ENCODE measurements at places on chromosomes 13 and 19.

DNA sequence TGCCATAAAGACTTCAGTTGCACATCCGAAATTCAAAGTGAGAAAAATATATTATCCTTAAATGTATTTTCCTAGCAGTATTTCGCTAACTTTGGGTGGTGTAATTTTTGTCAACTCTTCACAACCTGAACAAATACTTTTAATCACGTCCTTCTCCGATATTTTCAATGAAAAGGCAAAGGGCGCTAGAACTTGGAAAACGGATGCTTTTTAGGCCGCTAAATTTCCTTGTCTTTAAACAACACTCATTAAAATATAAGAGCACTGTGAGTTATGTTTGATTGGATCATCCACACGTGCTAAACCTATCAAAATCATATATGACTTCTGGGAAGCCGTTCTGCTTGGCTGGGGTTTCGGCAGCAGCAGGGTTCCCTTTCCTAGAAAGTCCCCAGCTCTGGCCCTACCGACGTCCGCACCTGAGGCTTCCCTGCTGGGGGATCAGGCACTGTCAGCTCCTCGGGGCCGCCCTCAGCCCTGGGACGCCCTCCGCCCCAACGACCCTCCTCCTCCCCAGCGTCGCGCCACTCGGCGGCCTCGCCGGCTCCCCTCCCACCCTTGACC, 462 bp upstream of the MPHOSPH8 start:
- no peak for DNase-seq

GRCh38 chr19:34964598-34964997, 569 bp upstream of the ZNF792 start:
- DNase-seq = no peak

GRCh38 chr13:102609696-102610095, 12.9 kb downstream of the TPP2 start:
- no peak for DNase-seq

DNA sequence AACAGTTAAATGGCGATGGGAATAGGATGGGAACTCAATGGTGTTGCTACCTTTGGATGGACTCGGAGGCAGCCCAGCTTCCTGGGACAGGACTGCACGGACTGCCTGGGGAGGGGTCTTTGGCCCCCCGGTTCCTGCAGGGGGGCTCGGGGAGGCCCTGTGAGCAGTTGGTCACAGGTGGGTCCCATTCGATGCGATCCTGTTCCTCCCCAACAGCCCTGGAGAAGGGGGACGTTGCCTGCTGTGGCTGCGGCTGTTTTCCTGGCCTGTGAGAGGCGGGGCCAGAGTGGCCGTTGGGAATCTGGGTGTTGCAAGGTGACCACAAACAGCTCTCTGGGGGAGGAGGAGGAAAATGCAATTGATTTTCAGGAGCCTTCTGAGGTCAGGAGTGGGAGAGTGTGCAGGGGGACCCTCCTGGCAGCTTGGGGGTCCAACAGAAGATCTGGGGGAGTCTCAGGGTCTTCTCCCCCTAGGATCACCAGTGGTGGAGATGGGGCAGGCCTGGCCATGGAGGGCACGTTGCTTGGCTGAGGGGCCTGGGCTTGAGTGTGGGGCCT, 1.9 kb upstream of the PLPPR3 start:
- no peak for DNase-seq

DNA sequence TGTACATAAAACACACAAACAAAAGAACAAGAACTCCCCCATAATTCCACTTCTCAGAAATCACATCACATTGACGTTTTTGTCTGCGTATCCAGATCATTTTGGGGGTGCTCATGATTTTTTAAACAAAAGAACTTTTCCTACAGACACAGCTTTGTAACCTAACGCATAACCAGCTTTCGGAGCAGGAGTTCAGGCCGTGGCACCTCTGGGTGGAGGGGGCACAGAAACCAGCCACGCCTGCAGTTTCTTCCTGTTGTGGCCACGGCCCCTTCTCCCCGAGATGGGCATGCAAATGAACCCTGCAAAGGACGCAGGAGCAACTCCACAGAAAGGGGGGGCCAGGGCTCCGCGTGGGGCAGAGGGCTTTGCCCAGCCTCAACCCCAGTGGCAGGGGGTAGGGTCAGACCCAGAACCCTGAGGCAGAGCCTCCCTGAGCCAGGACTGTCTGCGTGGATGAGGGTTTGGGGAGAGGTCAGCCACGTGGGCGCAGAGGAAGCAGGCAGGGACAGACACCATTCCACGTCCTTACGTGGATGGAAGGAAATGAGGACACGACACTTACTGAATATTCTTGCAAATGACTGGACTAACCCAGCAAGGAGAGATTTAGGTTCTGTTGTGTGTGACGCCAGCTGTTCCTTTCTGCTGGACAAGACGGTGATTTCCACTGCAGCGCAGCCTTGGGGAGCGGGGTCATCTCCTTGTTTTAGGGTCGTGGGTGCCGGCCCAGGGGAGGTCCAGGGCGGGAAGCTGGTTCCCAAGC, 64.4 kb downstream of the RASA3 start:
- no peak for DNase-seq

DNA sequence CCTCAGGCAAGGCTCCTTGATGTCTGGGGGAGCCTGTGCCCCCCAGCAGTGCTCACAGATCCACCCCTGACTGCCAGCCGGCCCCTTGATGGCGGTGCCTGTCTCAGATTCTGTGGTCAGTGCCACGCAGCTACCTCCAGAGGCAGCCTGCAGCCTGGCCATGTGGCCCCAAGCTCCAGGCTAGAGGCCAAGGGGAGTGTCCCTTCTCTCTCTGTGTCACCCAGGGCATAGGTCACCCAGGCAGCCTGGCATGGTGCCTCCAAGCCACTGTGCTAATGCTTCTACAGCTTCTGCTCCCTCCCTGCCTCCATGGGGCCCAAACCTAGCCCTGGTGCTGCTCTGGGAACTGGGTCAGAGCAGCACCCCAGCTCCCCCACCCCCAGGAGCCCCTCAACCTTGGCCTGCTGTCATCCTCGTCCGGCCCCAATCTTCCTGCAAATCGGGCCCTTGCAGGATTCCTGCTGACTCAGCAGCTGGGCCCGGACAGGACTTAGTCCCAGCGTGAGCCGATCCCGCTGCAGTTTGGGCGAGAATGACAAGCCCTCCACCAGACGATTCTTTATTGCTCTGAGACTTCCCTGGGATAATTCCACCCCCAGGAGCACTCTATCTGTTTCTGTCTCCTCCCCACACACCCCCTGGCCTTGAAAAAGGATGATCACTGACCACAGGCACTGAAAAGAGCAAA, 2.8 kb upstream of the ARL11 start:
- DNase-seq = no peak

DNA sequence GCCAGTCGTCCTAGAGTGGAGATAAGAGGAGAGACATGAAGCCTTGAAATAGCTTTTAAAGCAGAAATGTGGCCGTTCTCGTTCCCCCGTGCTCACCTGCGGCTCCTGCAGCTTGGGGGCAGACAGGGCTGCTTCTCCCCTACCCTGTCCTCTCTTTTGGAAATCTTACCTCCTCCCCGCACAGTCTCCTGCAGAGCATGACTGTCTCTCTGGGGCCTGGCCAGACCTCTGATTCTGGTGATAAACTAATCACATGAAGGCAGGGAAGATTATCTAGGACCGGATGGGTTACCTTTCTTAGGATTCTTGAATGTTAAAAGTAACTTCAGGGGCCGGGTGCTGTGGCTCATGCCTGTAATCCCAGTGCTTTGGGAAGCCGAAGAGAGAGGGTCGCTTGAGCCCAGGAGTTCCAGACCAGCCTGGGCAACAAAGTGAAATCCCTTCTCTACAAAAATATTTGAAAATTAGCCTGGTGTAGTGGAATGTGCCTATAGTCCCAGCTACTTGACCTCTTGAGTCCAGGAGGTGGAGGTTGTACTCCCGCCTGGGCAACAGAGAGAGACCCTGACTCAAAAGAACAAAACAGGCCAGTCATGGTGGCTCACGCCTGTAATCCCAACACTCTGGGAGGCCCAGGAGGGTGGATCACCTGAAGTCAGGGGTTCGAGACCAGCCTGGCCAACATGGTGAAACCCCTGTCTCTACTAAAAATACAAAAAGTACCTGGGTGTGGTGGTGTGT, 8.1 kb downstream of the CEBPA start:
- DNase-seq = no peak

DNA sequence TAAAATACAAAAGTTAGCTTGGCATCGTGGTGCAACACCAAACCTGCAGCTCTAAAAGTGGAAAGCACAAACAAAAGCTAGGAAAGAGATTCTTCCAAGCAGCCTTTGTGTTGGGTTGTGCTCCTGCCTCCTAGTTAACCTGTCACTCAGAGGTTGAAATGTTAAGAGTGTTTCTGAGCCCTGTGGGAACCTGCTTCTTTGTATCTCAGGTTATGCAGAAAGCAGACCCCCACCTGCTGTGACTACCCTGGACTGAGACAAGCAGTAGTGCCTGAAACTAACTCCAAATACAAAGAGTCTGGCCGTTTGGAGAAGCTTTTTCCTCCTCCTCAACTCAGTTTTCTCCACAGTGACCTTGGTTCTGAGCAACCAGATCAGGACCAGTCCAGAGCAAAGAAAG, 158.4 kb upstream of the CSNK1A1L start:
- DNase-seq = no peak

DNA sequence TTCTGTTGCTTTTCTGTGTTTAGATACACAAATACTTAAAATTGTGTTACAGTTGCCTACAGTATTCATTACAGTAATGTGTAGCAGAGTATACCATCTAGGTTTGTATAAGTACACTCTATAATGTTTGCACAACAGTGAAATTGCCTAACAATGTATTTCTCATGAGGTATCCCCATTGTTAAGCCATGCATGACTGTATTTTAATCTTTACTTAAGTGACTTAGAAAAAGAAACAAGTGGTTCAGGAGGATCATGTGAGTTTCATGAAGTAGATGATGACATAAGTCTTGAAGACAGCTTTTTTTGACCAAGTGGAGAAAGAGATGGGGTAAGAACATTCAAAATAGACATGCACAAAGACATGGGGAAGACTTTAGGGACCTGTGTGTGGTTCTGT, 8.4 kb upstream of the KCTD4 start:
- DNase-seq = no peak

GRCh38 chr13:91572944-91573598, 174.7 kb downstream of the GPC5 start:
- no peak for DNase-seq

DNA sequence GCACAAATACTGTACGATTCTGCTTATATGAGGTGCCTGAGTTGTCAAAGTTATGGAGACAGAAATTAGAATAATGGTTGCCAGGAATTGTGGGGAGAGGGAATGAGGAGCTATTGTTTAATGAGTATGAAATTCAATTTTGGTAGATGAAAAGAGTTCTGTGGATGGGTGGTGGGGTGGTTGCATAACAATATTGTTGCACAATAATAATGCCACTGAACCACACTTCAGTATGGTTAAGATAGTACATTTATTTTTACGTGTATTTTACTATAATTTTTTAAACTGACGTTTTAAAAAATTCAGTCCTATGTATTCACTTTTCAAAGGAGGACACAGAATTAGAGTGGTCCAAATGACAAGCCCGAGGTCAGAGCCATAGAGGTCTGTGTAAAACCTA, 1.8 kb upstream of the OXGR1 start:
- DNase-seq = no peak

- no peak for DNase-seq
These were observed 68.4 kb upstream of the KCTD4 start for GRCh38 chr13:45269204-45269603.

DNA sequence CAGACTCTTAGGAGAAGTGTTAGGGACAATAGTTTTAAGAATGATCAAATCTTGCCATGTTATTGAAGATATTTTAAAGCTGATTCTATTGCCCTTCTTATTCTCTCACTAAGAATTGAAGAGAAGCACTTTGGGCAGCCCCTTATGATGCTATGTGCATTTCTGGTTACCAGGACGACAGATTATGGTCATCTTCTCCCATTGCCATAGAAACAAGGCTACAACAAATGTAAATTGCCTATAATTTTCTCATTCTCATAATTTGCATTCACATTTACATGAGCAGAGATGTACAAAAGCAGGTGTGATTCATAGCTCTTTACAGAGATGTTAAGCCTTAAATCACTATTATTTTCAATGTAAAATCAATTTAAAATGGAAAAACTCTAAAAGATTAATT, 137.3 kb upstream of the PCDH9 start:
- no peak for DNase-seq

- DNase-seq = no peak
These were observed 297.1 kb downstream of the UQCRFS1 start for GRCh38 chr19:28915737-28916460.

DNA sequence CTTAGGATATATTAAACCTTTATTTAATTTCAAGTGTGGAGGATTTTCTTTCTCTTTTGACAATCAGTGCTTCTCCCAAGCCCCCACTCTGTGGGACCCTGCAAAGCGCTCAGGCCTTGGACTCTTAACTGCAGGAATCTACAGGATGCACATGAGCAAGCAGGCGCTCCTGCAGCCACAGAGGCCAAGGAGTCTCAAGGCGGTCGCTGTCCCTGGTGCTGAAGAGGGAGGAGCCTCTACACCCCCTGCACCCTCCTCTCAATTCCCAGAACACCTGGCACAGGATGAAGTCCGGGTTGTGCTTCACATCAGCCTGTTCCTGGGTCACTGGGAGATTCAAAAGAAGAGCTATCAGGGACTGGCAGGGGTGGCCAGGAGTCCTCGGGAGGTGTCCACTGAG, 13.5 kb downstream of the OR10H4 start:
- DNase-seq = no peak

- no peak for DNase-seq
These were observed 396.5 kb downstream of the IRS2 start for GRCh38 chr13:109389892-109390345.

- no peak for DNase-seq
These were observed at the start of gene ALOX5AP for GRCh38 chr13:30735025-30735871. Gene ALOX5AP, plus strand, starts transcription at chr13:30735543. Its CDS starts 63 bp downstream, at chr13:30735606.

GRCh38 chr13:102386461-102386860, 15.4 kb downstream of the FGF14 start:
- no peak for DNase-seq

- no peak for DNase-seq
These were observed 33.1 kb downstream of the MZT1 start for GRCh38 chr13:72694314-72694713.

DNA sequence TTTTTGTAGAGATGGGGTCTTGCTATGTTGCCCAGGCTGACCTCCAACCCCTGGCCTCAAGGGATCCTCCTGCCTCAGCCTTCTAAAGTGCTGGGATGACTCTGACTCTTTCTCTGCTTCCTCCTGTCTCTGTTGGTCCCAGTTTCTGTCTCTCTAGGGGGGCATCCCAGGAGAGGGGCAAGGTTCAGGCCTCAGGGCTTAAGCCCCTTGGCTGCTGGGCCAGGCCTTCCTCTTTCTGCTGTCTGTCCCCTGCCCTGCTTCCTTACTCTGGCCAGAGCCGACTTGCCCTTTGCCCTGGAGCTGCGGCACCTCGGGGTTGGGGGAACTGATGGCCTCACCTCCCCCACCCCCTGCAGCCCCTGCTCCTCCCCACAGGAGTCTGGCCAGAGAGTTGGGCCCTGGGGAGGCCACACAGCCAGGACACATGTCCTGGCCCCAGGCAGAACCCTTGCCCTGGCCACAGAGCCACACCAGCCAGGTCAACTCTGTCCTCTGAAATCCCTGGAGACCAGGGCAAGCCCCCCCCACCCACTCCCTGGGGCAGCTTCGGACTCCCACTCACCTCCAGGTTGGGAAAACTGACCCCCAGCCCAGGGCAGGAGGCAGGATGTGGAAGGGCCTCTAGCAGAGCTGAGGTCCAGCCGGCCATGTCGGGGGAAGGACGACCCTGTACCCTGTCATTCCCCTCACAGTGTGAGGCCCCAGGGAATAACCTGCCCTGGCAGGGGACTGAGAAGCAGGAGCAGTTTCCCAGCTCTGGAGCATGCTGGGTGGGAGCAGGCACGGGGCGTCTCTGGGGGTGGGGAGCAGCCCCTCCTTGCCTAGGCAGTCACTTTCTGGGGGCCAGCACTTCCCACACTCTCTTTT, 23.7 kb downstream of the CEBPA start:
- DNase-seq = no peak

- no peak for DNase-seq
These were observed 4.9 kb upstream of the CLEC17A start for GRCh38 chr19:14577885-14578427.

- no peak for DNase-seq
These were observed 6.7 kb upstream of the JUND start for GRCh38 chr19:18287836-18288772.

Measured in NCI-H1436 (cell line).